ENCODE measurements at places on chromosomes 6 and 20.

- no peak for DNase-seq
These were observed 328.5 kb upstream of the QKI start for GRCh38 chr6:163085861-163086623.

GRCh38 chr6:43927532-43928210 lies 157.7 kb downstream of the VEGFA start:
- peak; percentile 22 for DNase-seq

DNA sequence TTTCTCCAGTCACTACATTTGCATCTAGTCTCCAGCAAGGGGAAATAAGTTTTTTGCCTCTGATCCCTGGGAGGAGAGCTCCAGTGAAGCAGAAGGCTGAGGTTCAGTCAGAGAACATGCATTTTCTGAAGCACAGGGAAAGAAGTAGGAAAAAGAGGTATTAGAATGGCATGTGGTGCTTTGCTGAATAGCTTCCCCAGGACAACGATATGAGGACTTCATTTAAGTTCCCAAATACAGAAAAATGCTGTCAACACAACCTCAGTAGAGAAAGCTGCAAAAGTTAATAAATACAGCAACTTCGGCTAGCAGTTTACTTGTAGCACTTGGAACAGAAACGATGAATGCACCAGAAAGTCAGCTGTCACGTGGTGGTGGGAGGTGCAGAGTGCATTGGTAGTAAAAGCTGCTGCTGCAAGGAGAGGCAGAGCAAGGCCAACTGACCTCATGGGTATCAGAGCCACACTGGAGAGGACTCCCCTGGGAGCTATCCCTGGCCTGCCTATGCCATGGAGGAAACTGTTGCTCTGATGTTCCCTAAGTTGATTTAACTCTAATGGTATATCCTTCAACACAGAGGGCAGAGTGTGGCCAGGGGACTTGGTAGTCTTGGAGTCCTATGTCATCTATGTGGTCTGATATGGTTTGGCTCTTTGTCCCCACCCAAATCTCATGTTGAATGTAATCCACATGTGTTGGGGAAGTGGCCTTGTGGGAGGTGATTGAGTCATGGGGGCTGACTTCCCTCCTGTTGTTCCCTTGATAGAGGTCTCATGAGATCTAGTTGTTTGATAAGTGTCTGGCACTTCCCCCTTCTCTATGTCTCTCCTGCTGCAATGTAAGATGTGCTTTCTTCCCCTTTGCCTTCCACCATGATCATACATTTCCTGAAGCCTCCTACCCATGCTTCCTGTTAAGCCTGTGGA lies 85.9 kb downstream of the ADTRP start:
- DNase-seq: no peak

DNA sequence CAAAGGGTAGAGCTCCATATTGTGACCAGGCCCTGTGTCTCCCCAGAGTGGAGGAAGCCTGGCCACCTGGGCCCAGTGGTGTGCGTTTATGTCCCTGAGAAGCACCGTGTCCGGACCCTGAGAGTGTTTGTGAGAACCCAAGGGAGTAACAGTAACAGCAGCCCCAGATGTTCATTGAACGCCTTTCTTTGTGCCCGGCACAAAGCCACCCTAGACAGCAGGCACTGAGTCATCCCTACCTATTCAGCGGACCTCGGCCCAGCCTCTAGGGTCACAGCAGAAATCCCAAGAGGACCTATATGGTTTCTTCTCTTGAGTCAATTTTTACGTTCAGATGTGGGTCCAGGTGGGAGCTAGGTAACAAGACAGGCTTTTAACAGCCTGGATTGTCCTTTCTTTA lies 24.5 kb downstream of the BCAS4 start:
- no peak for DNase-seq

GRCh38 chr6:139994998-139995397 lies 620.5 kb upstream of the CITED2 start:
- DNase-seq: no peak

DNA sequence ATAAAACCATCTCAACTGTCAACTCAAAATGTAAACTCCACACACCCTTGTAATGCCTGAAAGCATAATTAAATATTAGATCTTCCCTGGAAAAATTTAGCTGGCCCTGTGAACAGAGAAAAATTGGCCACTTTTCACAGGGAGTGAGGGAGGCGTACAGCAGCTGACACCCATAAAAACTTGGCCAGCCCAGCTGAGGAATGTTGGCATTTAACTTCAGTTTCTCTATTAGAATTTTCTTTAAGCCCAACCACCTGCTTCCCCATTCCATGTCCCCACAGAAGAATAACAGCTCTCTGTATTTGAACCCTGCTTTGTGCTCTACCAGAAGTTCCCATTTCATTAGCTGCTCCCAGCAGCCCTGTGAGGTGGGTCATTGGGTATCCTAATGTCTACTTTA lies 41.0 kb downstream of the PKHD1 start:
- DNase-seq: no peak

GRCh38 chr6:130908188-130908587 lies 81.0 kb downstream of the SMLR1 start:
- no peak for DNase-seq

- peak; percentile 77 for DNase-seq
These were observed 1.0 kb upstream of the PCIF1 start for GRCh38 chr20:45933266-45934045.

GRCh38 chr6:42790549-42791181 lies 8.8 kb downstream of the BICRAL start:
- DNase-seq: no peak

- DNase-seq: no peak
These were observed 10.5 kb upstream of the SCUBE3 start for GRCh38 chr6:35203152-35203670.

- no peak for DNase-seq
These were observed 62.4 kb downstream of the SYNDIG1 start for GRCh38 chr20:24531631-24532419.

GRCh38 chr6:3013901-3014674 lies 14.4 kb downstream of the NQO2 start:
- DNase-seq: no peak

- DNase-seq: no peak
These were observed 18.5 kb upstream of the FOXC1 start for GRCh38 chr6:1591243-1591642.

GRCh38 chr20:50400705-50401586 lies 109.2 kb upstream of the PTPN1 start:
- DNase-seq: no peak

DNA sequence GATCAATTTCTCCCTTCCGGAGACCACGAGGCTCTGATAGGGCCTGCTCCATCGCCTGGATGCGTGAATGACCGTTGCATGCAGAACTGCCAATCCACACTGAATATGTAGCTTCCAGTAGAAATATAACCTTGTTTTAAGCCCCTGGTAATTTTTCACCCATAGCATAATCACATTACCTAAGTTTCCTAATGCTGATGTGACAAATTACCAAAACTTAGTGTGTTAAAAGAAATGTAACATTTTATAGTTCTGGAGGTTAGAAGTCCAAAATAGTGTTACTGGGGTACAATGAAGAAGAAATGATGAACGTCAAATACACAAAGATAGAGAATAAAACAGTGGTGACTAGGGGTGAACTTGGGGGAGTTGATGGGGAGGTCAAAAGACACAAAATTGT lies 22.0 kb upstream of the SIRPD start:
- DNase-seq: no peak

Measured in hematopoietic multipotent progenitor cell treated with erythropoietin and hydrocortisone succinate and interleukin-3 and kit ligand, for 17 days (in vitro differentiated cells).